ENCODE measurements at places on chromosomes 6 and 20.

DNA sequence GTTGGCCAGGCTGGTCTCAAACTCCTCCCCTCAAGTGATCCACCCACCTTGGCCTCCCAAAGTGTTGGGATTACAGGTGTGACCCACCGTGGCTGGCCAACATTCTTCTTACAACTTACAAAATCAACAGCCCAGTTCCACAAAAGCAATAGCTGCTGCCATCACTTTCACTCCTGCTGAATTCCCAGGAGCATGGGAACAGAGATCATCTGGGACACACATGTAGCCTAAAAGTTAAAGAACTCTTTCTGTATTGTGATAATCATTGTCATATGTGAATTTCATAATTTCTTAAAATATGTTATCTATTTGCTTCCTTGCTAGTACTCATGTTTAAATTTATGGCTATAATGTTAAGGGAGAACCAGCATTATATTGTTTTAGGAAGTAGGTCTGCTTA is 51.7 kb downstream of the NCOA6 start:
- no peak for DNase-seq

GRCh38 chr6:11209906-11210305 is 22.6 kb downstream of the NEDD9 start:
- peak; percentile 40 for DNase-seq

DNA sequence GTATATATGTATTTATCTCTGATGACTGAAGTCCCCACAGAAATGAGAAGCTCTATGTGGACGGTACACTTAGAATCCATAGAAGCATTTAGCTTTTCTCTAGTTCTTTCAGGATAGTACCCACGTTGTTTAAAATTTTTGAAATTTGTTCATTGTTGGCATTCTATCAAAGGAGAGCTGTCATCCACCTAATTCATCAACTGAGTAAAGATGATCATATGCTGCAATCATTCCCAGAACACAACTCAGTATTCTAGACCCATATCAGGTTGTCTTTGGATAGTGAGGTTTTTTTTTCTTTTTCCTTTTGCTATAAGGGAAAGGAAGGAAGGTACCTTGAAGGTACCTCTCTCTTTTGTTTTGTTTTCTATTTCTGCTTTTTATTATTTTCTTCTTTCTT is 9.3 kb downstream of the SERAC1 start:
- no peak for DNase-seq

- DNase-seq, result no peak
These were observed 359.4 kb downstream of the ADGRB3 start for GRCh38 chr6:68994521-68994920.

GRCh38 chr6:16985513-16986284 is 116.2 kb upstream of the STMND1 start:
- DNase-seq, result peak; percentile 79

GRCh38 chr20:10660661-10661060 is 13.1 kb downstream of the JAG1 start:
- DNase-seq, result no peak

GRCh38 chr6:6728169-6728941 is 139.8 kb downstream of the LY86 start:
- no peak for DNase-seq

DNA sequence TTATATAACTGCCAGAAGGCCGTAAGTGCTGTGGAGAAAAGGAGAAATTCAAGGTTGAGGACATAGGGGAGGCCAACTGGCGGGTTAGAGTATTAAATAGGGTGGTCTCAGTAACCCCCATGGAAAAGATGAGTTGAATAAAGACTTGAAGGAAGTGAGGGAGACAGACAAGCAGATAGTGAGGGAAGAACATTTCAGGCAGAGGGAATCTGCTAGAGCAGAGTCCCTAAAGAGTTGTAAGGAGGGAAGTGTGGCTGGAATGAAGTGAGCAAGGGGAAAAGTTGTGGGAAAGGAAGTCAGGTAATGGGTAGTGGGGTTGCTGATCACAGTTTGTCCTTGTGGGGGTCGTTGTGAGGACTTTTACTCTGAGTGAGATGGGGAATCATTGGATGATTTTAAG is 1.4 kb downstream of the KIFC1 start:
- no peak for DNase-seq

- no peak for DNase-seq
These were observed 1.8 kb downstream of the SPATA2 start for GRCh38 chr20:49913399-49914047.

Measured in epithelial cell of esophagus (primary cell).